Adrenal gland (tissue), 19 donors: ENCODE measurements at places on chromosomes 3 and 15.

GRCh38 chr15:70530906-70531305, 232.5 kb downstream of the UACA start:
- no peak for DNase-seq
- H3K4me1 ChIP-seq, result no peaks in the 10 kb centered on the region
- no peaks in the 10 kb centered on the region for H3K36me3 ChIP-seq
- no peak overlapping the region for H3K4me3 ChIP-seq
- no peaks in the 10 kb centered on the region for H3K27me3 ChIP-seq
- H3K27ac ChIP-seq, result no peak overlapping the region

- no peak overlapping the region for H3K27ac ChIP-seq
- H3K4me3 ChIP-seq, result no peak overlapping the region
- DNase-seq, result no peak
- H3K36me3 ChIP-seq, result no peaks in the 10 kb centered on the region
- no peaks in the 10 kb centered on the region for H3K4me1 ChIP-seq
Observed at GRCh38 chr15:33844186-33844585, 124.1 kb upstream of the CHRM5 start.

DNA sequence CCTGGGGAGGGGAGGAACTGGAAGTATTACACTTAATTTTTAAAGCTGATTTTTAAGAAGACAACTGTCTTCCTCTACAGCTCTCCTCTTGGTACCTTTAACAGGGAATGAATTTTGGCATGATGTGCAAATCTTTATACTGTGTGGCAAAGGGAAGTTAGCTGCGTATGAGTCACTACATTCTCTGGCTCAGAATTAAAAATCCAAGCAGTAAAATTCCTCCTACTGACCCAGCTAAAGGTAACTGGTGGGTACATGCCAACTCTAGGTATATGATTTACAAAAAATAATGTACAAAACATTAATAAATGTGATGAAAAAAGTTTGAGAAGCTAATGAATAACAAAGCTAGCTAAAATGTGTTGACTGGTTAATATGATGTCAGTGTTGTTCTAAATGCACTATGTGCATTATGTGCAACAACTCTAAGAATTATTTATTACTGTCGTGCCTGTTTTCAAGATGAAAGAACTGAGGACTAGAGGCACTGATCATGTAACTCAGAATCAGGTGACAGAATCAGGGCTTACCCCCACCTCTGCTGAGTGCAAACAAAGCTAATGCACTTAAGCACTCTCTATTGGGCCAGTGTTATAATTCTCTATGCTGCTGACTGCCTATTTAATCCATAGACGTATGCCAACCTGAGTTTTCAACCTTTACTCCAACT, 194.7 kb upstream of the CADPS start:
- H3K27me3 ChIP-seq, result no peaks in the 10 kb centered on the region
- H3K4me3 ChIP-seq, result no peak overlapping the region
- H3K4me1 ChIP-seq, result no peaks in the 10 kb centered on the region
- DNase-seq, result no peak
- no peaks in the 10 kb centered on the region for H3K36me3 ChIP-seq

- no peak for DNase-seq
- H3K4me1 ChIP-seq, result no peaks in the 10 kb centered on the region
- H3K36me3 ChIP-seq, result no peaks in the 10 kb centered on the region
- no peaks in the 10 kb centered on the region for H3K27me3 ChIP-seq
- no peak overlapping the region for H3K4me3 ChIP-seq
Observed at GRCh38 chr3:46676601-46677410, 16.7 kb downstream of the ALS2CL start.

DNA sequence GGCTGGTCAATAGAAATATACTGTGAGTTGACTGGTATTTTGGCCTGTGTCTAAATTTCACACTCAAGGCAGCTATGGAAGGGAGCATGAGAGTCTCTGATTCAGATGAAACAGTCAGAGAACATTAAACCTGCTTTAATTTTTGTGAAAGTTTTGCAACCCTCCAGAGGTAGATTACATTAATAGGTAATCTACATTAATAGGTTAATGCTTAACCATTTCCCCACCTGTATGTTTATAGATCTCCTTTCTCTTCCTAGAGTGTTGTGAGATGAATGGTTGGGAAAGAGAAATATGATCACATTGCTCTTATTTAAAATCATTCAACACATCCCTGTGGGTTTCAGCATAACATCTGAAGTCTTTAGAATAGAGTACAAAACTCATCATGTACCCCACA, 586.9 kb upstream of the DPPA4 start:
- H3K4me3 ChIP-seq, result no peak overlapping the region
- no peaks in the 10 kb centered on the region for H3K4me1 ChIP-seq
- H3K36me3 ChIP-seq, result no peaks in the 10 kb centered on the region

DNA sequence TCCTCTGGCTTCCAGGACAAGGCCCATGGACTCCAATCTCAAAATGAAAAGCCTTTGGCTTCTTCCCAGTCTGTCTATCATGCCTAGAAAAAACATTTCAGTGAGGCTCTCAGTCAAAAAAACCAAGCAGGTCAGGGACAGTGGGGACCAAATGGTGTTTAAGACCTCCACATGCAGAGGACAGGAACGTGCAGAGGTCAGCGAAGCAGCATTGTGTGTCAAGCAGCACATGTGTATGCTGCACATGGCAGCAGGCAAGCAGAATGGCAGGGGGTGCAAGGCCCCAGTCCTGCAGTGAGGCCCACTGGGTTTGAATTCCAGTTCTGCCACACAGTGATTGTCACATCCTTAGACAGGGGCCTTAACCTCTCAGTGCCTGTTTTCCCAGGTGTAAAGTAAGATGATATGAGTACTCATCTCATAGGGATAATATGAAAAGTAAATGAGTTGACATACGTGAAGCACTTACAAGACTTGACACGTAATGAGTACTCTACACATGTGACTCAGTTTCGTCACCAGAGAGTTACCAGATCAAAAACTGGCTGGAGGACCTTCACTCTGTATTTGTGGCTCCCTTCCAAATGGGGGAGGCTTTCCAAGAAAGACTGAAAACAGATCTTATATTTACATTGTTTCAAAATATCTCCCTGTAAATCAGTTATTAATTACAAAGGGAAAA, 11.2 kb downstream of the STIMATE start:
- H3K4me3 ChIP-seq, result no peak overlapping the region
- H3K27me3 ChIP-seq, result no peaks in the 10 kb centered on the region
- no peak for DNase-seq
- H3K4me1 ChIP-seq, result peaks cover 7% of the 10 kb centered on the region
- no peak overlapping the region for H3K27ac ChIP-seq
